ENCODE measurements at places on chromosomes 7 and 10.
A peak's percentile ranks its signal among the peaks of the same experiment; 100 is the strongest.

DNA sequence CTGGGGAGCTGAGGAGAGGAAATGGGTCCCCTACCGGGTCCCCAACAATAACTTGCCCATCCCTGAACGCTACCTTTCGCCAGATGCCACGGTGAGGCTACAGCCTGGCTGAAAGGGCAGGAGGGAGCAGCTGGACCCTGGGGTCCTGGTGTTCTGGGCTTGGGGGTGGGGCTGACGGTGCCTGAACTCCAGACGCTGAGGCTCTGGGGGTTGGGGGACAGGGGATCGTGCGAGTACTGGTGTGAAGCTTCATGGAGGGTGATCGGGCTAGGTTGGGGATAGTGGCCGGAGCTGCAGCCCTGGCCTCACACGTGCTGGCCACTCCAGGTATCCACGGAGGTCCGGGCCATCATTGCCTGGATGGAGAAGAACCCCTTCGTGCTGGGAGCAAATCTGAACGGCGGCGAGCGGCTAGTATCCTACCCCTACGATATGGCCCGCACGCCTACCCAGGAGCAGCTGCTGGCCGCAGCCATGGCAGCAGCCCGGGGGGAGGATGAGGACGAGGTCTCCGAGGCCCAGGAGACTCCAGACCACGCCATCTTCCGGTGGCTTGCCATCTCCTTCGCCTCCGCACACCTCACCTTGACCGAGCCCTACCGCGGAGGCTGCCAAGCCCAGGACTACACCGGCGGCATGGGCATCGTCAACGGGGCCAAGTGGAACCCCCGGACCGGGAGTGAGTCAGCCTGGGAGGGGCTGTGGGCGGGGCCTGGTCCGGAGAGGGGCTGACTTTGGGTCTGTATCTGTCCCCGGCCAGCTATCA, 8.3 kb downstream of the AEBP1 start:
- DNase-seq: no peak

DNA sequence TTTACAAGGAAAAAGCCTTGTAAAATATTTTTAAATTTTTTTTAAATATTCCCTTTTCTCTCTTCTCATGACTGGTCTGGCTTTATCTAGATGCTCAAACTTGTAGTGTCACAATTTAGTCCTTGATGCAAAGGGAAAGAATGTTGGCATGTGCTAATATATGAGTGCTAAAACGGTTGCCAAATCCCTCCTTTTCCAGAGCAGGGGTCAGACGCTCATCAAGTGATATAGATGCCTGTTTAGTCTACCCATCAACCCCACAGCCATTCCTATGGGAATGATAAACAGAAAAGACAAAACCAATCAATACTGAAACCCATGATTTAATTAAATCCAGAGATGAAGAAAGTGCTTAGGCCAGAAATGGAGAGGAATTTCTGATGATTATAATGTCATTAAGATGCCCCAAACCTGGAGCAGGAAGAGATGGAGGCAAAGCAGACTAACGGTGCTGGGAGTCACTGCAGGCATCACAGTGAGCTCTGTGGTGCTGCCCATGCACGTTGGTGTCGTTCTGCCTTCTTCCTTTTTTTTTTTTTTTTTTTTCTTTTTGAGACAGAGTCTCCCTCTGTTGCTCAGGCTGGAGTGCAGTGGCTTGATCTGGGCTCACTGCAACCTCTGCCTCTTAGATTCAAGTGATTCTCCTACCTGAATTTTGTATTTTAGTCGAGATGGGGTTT, 210.1 kb upstream of the STK17A start:
- DNase-seq: no peak

GRCh38 chr10:58367069-58367468, 18.1 kb upstream of the TFAM start:
- DNase-seq: no peak

GRCh38 chr7:41826641-41827040, 123.8 kb upstream of the INHBA start:
- DNase-seq: no peak

DNA sequence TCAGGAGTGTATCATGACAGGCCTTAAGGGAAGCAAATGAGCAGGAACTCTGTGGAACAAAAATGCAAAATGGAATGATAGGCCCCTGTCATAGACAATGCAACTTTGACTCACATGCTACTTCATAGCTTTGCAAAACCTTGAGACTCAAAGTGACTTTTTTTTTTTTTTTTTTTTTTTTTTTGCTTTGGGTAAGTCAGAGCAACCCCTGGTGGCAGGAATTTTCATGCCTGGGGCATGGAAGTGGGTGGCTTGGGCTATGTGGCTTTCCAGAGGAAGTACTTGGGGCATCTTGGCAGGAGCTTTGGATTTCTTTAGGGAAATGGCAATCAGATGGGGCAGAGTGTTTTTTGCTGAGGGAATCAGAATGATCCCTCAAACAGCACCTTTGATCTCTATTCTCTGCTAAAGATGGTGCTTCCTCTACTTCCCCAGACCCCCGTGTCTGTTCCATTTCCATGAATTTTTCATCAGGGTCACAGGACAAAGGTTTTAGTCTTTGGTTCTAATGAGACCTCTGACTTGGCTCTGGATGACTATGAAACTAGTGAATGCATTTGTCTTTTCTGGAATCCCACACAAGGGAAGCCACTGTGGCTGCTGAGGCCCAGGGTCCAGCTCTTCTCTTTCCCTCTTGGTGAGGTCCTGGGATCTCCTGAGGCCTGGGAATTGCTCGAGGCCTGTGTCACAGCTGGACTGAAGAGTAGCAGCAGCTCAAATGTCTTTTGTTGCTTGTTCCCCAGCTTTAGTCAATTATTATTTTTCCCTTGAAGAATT, 62.8 kb downstream of the TACC2 start:
- no peak for DNase-seq

GRCh38 chr7:114957444-114957843, 35.5 kb downstream of the MDFIC start:
- no peak for DNase-seq

GRCh38 chr10:17607603-17608332, 9.4 kb downstream of the HACD1 start:
- DNase-seq: no peak

GRCh38 chr10:77964811-77965210, 38.3 kb upstream of the DLG5 start:
- DNase-seq: no peak

DNA sequence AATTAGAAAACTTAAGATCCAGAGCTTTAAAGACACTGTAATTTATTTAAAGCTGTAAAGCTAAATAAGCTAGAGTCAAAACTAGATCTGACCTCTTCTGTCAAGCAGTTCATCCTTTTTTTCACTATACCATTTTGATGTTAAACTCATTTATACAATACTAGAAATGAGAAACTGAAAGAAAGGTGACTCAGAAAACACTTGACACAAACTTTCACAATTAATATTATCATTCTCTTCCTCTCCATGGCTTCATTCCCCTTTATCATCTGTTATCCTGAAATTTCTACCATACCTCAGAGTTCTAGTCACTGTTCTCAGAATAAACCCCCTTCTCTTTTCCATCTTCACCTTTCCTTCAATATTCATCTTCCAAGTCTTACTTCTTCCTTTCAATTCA, 1.3 kb downstream of the FIGNL1 start:
- DNase-seq: no peak

GRCh38 chr7:118195837-118196474, 12.0 kb downstream of the LSM8 start:
- no peak for DNase-seq

DNA sequence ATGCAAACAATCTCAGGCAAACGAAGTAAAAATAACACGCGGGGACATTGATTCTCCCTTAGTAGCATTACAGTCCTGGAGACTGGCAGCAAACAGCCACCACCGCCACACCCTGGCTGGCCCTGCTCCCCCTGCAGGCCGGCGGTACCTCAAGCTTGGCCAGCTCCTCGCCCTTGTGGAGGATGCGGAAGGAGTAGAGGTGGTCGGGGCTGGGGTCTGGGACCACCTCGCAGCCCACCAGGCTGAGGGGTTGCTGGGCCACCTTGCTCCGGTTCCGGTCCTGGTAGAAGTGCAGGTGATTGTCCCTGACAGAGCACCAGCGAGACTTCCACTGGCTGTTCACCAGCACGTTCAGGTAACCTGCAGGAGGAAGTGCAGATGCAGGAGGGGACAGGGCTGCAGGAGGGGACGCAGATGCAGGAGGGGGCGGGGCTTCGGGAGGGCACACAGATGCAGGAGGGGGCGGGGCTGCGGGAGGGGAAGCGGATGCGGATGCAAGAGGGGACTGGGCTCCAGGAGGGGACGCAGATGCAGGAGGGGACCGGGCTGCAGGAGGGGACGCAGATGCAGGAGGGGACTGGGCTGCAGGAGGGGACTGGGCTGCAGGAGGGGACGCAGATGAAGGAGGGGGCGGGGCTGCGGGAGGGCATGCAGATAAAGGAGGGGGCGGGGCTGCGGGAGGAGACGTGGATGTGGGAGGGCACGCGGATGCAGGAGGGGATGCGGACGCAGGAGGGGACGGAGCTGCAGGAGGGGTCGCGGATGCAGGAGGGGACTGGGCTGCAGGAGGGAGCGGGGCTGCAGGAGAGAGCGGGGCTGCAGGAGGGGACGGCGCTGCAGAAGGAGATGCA, 65.7 kb downstream of the VWA2 start:
- peak; percentile 2 for DNase-seq

DNA sequence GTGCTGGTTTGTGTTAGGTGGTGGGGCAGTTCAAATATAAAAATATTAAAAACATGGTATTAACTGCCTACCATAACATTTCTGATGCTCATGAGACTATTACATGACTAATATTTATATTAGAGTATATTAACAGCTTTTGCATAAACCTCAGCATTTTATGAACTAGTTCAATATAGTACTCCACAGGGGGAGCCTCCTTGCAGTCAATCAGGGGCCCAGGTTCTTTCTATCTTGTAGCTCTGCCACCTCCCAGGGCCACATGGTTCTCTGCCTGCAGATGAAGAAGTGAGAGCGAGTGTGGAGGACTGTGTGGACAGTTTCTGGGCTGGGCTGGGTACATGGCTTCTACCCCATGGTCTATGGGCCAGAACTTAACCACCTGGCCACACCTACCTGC, 159.5 kb downstream of the RPS24 start:
- DNase-seq: no peak

DNA sequence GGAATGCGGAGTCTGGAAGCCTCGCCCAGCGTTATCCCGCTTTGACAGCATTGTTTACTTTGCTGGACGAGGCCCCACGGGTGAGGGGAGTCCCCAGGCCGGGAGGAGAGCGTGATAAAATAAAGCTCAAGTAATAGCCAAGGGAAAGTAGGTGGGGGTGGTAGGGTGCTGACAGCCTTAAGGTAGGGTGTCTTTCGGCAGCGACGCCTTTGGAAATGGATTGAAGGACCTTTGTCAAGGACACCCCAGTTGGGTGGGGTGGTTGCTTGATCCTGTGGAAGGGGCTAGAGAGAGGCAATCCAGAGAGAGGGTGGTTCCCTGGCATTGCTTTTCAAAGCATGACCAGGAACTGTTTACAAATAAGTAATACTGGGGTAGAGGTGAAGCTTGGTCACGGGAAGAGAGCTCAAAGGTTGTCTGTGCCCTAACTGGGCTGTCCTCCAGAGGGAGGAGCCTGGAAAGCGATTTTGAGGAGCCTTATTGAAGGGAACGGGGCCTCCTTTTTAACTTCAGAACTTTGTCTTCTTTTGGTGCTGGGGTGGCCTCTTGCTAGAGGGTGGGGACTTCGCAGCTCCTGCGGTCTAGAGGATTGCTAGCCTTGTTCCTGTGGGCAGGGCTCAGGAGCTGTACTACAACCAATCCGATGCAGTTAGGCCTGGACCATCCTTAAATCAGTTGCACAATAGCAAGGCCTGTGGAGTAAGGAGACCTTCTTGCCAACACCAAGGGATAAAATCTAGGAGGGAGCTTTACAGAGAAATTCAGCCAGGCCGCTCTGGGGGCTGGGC, 1.3 kb downstream of the EIF4EBP2 start:
- no peak for DNase-seq

DNA sequence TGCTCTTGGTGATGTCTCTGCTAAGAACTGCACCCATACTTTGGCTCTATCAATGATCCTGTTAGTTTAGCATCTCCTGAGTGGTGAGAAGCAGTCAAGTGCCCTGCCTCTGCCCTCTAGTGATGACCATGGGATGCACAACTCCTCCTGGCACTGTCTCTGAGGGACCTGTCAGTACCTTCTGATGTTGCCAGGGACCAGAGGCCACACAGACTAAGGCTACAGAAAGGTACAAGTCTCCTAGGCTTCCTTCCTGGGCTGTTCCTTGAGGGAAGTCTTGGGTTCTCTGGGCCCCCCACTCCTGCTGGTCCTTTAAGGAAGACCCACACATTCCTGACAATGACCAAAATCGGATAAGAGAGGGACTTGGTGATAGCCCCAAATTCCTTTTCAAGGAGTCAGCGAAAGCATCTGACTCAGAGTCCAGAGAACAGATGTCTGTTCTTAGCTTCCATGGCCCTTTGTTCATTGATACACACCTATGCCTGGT, 15.3 kb downstream of the NKX2-3 start:
- DNase-seq: no peak

DNA sequence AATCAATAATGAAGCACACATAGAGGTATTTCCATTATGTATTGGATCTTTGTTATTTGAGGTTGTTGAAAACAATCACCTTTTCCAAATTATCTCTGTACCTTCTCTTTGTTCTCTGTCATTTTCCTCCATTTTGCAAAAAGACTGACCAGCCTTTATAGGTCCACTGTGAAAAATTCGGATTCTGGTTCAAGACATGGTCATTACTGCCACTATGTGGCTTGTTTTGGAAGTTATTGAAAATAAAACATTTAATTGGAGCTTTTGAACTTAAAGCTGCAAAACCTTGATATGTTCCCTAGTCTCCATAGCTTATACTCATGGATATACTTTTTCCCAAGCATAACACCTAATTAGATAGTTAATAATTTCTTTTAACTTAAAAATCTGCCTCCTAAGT, 1094.4 kb downstream of the NRG3 start:
- no peak for DNase-seq

GRCh38 chr10:35372329-35372728, 36.0 kb downstream of the CCNY start:
- DNase-seq: no peak

DNA sequence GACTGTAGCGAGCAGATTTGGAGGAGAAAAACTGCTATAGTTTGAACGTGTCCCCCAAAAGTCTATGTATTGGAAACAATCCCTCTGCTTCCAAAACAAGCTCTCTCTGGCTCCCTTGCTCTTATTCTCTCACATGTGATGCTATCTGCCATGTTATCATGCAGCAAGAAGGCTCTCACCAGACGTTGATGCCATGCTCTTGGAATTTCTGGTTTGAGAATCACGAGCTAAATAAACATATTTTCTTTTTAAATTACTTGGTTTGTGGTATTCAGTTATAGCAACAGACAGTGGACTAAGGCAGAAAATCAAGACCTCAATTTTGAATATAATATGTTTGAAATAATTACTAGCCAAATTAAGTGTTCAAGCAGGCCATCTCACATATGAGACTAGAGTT, 17.5 kb upstream of the GNAT3 start:
- DNase-seq: no peak

- no peak for DNase-seq
Observed at GRCh38 chr10:80203835-80204676, 1.3 kb downstream of the ANXA11 start.

DNA sequence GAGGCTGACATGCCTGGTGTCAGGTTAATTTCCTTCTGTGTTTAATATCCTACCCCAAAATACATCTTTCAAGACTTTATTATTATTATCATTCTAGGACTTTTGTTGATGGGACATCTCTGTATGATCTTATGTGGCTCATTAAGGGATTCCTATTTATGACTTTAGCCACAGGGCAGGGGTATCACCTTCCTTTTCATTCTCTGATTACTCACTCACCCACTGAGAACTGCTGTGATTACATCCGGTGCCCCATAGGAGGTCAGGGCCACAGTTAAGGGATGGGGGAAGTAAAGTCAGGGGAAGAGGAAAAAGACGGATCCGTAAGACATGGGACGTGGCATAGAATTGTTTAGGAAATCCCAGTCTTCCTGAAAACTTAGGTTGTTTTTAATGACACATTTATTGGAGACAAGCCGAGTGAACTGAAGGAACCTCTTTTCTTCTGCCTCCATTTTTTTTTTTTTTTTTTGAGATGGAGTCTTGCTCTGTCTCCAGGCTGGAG, 61.0 kb upstream of the PITRM1 start:
- DNase-seq: no peak
